ENCODE measurements at places on chromosomes 13 and 19.
A peak's percentile ranks its signal among the peaks of the same experiment; 100 is the strongest.

DNA sequence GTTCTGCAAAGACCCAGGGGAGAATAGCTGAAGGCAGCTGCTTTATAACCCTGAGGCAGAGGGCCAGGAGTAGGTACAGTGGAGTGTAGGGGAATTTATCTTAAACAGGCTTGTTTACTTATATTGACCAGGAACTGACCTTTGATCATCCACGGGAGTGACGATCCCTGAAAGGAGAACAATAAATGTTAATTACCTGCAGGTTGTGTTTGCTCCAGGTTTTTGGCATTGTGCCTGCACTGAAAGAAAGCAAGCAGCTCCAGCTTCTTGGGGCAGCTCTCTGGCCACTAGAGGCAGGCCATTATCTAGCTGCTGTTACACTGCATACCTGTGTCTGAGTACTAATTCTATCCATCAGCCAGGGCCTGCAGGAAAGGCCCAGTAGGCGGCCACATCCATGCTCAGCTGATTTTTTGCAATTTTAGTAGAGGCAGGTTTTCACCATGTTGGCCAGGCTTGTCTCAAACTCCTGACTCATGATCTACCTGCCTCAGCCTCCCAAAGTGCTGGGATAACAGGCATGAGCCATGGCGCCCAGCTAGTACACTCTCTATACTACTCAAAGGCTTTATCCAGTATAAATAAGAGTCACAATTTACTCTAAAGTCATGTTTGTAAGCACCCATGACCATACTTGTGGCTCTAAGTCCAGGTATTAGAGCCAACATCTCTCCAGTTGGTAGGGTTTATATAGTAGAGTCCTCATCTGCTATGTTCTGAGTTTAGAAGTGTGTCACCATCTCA lies 8.5 kb upstream of the ZNF91 start:
- no peak for DNase-seq

- DNase-seq = no peak
These were observed 44.8 kb downstream of the CCDC70 start for GRCh38 chr13:51906581-51906980.

DNA sequence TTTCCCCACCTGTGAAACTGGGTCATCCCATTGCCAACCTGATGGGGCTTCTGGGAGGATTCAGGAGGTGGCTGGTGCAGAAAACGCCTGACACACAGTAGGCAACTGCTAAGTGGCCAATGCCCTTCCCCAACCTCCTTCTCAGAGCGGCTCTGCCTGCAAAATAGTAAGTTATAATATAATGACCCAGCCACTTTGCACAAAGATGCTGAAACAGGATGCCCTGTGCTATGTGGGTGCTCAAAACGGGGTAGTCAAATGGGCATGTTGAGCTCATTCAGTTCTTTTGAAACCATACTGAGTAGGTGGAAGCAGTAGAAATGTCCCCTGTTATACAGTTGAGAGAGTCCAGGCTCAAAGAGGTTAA lies 507 bp downstream of the MARCHF2 start:
- no peak for DNase-seq

DNA sequence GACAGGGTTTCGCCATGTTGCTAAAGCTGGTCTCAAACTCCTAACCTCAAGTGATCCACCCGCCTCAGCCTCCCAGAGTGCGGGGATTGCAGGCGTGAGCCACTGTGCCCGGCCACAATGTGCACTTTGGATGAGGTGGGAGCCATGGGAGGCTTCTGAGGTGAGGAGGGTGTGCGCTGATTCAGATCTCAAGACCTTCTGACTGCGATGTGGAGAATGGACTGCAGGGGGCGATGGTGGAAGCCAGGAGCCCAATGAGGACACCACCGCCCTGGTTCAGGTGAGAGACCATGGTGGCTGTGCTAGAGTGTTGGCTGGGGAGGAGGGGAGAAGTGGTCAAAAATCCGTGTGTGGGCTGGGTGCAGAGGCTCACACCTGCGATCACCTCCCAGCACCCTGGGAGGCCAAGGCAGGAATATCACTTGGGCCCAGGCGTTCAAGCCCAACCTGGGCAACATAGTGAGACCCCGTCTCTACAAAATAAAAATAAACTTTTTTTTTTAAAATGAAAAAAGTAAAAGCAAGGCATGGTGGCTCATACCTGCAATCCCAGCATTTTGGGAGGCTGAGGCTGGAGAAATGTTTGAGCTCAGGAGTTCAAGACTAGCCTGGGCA lies 5.6 kb downstream of the INAFM1 start:
- DNase-seq = no peak

GRCh38 chr13:95706356-95706755 lies 29.4 kb downstream of the DNAJC3 start:
- no peak for DNase-seq

- DNase-seq = no peak
These were observed 111.7 kb downstream of the SHISA2 start for GRCh38 chr13:25939961-25940687.

DNA sequence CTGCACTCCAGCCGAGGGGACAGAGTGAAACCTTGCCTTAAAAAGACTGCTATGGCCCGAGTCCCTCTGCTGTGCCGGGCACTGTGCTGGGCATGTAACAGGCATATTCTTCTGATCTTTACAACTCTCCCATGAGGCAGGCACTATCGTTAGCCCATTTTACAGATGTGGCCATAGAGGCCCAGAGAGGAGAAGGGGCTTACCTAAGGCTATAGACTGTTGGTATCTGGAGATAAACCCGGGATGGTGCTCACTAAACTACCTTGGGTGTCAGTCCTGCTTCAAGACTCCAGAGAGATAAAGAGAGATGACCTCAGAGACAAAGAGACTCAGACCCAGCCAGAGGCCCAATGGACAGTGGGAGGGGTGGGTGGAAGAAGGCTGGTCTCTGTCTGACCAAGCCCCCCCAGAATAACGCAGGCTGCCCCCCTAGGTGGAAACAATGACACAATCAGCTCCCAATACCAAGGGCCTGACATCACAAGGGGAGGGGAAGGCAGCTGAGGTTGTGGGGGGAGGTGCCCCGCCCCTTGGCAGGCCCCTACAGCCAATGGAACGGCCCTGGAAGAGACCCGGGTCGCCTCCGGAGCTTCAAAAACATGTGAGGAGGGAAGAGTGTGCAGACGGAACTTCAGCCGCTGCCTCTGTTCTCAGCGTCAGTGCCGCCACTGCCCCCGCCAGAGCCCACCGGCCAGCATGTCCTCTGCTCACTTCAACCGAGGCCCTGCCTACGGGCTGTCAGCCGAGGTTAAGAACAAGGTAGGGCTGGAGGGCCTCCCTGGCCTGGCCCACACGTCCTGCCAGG lies at the start of gene CNN1:
Gene CNN1, plus strand, starts transcription at position 620 of the 805 bp plus-strand sequence. Its CDS starts 77 bp downstream, at position 697.
- DNase-seq = no peak

- no peak for DNase-seq
These were observed 133.3 kb downstream of the RGCC start for GRCh38 chr13:41590643-41591042.

GRCh38 chr13:37755349-37755748 lies 114.2 kb downstream of the TRPC4 start:
- DNase-seq = no peak

- DNase-seq = no peak
These were observed 1.2 kb downstream of the PTPRS start for GRCh38 chr19:5339198-5339949.

DNA sequence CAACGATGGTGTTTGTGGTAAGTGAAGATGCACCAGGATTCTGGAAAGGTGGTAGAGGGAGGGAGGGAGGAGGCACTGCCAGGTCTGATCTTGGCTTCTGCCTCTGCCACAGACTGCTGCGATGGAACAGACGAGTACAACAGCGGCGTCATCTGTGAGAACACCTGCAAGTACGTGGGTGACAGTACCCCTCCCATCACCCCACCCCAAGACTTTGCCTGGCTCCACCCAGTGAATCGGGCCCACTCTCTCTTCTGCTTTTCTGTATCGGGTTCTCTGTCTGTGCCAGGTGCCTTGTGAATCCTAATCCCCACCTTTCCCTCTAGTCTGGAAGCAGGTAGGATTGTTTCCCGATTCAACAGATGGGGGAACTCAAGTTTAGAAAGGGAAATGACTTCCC lies 2.5 kb downstream of the PRKCSH start:
- no peak for DNase-seq

DNA sequence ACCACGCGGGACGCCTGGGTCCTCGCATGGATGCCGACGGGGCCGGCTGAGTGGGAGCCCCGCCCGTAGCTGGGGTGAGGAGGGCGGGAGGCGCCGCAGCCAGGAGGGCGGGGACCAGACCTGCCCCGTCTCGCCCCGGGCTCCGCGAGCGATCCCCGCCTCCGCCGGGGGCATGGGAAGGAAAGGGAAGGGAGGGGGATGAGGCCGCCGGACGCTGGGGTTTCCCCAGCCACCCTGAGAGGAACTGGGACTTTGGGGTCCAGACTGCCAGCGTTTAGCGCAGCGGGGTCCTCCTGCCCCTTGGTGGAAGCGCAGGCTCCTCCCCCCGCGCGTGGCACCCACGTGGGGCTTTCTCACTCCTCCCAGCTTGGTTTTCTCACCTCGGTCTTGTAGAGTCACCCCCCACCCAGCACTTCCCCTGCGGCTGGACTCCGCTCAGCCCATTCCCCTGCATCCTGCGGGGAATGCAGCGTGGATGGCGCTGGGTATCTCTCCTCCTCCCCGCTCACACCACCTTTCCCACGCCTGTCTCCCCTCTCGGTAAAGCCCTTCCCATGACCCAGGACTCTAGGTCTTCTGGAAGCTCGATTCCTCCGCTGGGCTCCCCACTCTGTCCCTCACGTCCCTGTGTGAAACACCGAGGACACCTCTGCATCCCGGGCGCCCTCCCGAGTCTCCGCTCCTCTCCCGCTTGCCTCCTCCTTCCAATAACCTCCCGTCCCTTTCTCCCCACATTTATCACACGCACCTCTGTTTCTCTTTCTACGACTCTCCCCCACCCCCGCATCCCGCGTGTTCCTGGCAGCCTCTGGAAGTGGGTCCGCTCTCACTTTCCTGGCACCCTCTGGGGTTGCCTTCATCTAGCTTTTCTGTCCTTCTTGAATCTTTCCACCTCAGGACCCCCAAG lies 2.1 kb downstream of the TGFB1 start:
- DNase-seq = peak; percentile 62

DNA sequence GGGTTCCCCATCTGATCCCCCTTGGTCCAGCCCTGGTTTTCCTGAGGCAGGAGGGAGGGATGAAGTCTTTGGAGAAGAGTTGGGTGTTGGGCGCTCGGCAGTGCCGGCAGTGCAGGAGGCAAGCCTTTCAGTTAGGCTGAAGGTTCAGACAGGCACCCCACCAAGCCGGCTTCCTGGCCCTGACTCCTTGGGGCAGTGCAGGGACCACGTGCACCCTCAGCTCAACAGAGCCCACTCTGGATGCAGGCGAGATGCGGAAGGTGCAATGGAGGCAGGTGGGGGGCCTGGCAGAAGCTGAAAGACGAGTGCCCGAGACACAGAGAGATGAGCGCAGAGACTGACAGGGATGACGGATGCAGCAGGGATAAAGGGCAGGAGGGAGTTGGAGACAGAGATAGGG lies 11.1 kb downstream of the MAMSTR start:
- DNase-seq = no peak
